ENCODE measurements at places on chromosomes 2 and 18.
A peak's percentile ranks its signal among the peaks of the same experiment; 100 is the strongest.

GRCh38 chr2:95063086-95063958 is 37.8 kb downstream of the MAL start:
- DNase-seq, result no peak

GRCh38 chr2:230975927-230976326 is 20.0 kb upstream of the SPATA3 start:
- no peak for DNase-seq

- no peak for DNase-seq
Measured at GRCh38 chr2:145622285-145622684, 1102.4 kb upstream of the ZEB2 start.

GRCh38 chr2:219514836-219515235 is 554 bp downstream of the ASIC4 start:
- no peak for DNase-seq

DNA sequence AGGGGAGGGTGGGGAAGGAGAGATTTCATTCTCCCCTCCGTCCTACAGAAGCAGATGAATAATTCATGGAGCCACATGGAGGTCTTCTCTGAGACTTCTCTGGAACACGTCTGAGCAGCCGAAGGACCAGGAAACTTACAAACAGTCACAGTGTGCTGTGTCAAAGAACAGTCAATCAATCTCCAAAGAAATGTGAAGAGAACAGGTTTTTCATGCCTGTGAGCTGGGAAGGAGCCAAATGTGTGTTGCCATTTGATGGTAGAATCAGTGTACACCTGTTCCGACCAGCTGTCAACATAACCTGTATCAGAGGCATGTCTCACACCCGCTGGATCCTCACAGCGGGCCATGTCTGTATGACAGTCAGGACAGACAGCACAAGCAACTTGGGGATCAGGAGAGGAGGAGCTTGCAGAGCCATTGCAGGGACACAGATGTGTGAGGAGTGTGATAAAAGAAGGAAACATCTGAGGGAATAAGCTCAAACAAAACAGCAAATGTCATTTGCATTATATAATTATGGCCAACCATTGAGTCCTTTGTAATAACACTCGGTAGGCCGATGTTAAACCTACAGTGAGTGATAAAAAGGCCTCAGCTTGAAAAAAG is 298.5 kb downstream of the EN1 start:
- no peak for DNase-seq

GRCh38 chr2:36544638-36545338 is 53.2 kb downstream of the FEZ2 start:
- DNase-seq, result no peak

GRCh38 chr2:12737297-12737696 is 20.6 kb downstream of the TRIB2 start:
- DNase-seq, result no peak

GRCh38 chr2:59850554-59850953 is 702.9 kb downstream of the BCL11A start:
- no peak for DNase-seq

DNA sequence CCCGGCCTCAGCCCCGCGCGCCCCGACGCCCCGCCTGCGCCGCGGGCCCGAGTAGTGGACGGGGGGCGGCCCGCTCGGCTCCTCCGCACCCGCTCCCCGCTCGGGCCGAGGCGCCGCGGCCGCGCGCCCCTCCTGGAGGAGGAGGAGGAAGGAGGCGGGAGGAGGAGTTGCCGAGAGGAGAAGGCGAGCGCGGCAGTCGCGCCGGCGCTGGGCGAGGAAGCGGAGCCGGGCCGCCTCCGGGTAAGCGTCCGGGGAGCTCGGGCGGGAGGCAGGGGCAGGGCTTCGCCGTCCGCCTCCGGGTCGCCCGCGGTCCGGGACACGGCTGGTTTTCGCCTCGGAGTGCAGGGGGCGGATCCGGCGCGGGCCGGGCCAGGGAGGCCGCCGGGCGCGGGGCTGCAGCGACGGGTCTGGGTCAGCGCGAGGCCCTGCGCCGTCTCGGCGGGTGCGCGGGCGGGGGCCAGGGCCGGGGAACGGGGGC is at the start of gene SOCS6:
SOCS6 (plus strand) TSS at position 195 of the 478 bp plus-strand sequence. CDS start 35,624 bp downstream, outside the sequence.
- DNase-seq, result peak; percentile 83

DNA sequence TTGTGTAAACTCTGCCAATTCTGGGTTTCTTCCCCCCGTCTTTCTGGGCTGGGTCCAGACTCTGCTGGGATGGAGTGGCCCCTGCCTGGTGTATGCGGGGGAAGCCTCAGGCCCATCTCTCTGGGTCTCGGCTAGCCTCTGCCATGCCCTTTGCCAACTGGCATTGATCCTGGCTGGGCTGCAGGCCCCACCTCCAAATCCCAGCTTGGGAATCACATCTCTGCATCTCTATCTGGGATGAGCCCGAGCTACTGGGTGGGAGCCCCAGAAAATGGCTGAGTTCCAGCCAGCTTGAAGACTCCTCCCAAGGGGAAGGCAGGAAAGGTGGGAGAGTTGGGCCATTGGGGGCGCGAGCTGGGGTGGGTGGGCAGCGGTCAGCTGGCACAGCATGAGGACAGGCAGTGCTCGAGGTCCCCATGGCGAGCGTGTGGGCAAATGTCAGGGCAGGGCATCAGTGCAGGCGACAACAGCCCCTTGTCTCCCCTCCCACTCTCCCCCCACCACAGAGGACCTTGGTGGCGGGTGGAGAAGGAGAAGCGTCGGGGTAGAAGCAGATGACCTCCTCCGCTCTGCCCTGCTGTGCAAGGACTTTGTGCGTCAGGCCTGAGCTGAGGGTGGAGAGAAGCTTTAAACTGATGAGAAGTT is 139.4 kb downstream of the ASB1 start:
- DNase-seq, result no peak

- no peak for DNase-seq
Measured at GRCh38 chr2:200781616-200782015, 30.1 kb upstream of the BZW1 start.

GRCh38 chr2:2872713-2873449 is 504.7 kb downstream of the EIPR1 start:
- DNase-seq, result no peak

DNA sequence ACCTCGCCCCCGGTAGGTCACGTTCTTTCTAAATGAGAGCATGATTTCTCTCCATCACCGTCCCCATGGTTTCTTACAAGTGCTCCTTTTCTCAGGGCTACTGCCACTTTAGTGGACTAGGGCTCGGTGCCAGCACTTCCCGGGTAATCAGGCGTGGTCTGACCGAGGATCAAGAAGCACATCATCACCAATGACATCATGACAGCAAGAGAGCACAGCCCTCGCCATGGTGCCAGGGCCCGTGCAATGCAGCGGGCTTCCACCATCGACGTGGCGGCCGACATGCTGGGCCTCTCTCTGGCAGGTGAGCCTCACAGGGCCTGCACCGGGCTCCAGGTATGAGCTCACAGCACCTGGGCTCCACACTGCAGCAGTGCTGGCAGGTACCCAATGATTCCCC is 75.2 kb downstream of the INPP4A start:
- no peak for DNase-seq

DNA sequence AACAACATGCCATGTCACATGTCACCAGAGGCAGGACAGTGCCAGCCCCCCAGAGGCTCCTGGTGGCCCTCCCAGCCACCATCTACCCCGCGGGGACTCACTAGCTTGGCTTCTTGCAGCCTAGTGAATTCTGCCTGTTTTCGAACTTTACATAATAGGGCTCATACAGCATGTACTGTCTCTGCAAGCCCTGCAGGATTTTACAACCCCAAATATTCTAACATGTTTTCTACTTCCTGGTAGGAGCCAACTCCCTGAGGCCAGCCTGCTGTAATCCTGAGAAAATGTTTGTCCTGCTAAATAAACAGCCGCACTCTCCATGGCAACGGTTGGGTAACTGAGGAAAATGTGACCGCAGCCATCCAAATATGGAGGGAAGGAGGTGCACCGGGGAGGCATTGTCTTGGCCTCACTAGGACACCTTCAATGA is 2.7 kb downstream of the PER2 start:
- DNase-seq, result peak; percentile 98

- DNase-seq, result peak; percentile 38
Measured at GRCh38 chr2:189104934-189105333, 74.6 kb downstream of the COL5A2 start.

- DNase-seq, result peak; percentile 90
Measured at GRCh38 chr2:85886590-85886989, 2.2 kb downstream of the ST3GAL5 start.

GRCh38 chr18:44883671-44884070 is 203.0 kb downstream of the SETBP1 start:
- DNase-seq, result no peak

GRCh38 chr18:37322492-37323035 is 243.0 kb downstream of the CELF4 start:
- peak; percentile 80 for DNase-seq

- DNase-seq, result no peak
Measured at GRCh38 chr2:67076239-67076624, 320.9 kb upstream of the ETAA1 start.

- no peak for DNase-seq
Measured at GRCh38 chr2:166614029-166614428, 120.0 kb upstream of the SCN7A start.

GRCh38 chr2:48049371-48049770 is 143.1 kb upstream of the FBXO11 start:
- DNase-seq, result no peak

Data from adipocyte (in vitro differentiated cells).